ENCODE measurements at places on chromosomes 5 and 9.
A peak's percentile ranks its signal among the peaks of the same experiment; 100 is the strongest.

- no peak for DNase-seq
These were observed 159.2 kb upstream of the RAI14 start for GRCh38 chr5:34496701-34497469.

DNA sequence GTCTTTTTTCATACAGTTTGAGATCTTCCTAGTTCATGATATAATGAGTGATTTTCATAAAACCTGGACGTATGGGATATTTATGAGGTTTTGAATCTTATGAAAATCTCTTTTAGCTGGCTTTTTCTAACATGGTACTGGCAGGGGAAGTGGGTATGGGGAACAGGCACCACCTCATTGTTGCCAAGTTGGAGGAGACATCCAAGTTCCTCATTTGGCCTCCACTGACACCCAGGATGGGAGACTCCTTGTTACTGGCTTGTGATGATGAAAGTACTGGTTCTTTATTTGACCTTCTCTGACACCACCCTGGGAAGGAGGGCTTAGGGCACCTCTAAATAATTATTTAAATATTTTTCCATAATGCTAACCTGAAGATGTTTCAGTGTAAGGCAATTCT, 4.0 kb upstream of the TNPO1 start:
- no peak for DNase-seq

DNA sequence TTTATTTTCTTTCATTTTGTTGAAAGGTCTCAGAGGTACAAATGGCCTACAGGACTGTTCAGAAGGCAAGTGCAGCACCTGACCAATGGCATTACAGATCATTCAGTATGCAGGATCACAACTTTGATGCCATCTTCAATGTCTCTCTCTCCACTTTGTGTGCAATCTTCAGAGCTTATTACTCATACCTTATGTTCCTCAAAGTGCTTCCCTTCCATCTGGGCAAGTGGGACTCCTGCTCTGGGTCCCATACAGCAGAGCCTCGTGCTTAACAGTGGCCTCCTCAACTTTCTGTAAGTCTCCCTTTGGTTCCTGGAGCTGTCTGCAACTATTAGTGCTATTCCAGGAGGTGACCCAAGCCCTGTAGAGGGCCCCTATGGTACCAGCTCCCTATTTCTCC, 358.4 kb upstream of the RPS23 start:
- no peak for DNase-seq

DNA sequence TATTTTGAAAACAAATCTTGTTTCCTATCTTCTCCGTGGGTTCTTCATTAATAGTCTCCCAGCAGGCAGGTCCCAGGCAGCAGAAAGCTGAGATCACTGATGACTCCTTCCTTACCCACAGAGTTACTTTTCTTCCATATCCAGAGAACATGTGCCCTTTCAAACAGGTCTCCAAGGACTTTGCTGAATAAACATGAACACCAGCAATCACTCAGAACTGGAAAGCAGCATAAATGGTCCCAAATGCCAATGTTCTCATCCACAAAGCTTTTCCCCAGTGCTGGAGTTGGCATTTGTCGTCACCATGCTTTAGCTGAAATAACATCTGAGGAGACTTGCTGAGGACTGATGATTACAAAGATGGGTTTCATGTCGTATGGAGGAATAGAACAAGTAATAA, 134.0 kb downstream of the YIPF5 start:
- DNase-seq = no peak

DNA sequence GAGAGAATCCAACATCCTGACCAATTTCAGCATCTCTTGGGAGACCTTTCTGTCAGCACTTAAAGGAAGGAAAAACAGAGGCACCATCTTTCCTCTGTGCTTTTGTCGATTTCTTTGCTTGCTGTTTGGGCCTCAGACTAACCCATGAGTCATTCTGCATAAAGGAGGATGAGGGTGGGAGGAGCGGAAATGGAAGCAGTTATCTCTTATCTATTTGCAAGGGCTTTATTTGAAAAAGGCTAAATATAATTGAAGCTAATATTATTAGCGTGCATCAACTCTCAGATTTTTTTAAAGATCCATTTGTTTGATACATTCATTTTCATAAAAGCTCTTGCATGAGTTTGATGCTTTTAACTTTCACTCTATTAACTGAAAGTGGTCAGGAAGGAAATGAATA, 72.9 kb downstream of the ZNF622 start:
- no peak for DNase-seq

DNA sequence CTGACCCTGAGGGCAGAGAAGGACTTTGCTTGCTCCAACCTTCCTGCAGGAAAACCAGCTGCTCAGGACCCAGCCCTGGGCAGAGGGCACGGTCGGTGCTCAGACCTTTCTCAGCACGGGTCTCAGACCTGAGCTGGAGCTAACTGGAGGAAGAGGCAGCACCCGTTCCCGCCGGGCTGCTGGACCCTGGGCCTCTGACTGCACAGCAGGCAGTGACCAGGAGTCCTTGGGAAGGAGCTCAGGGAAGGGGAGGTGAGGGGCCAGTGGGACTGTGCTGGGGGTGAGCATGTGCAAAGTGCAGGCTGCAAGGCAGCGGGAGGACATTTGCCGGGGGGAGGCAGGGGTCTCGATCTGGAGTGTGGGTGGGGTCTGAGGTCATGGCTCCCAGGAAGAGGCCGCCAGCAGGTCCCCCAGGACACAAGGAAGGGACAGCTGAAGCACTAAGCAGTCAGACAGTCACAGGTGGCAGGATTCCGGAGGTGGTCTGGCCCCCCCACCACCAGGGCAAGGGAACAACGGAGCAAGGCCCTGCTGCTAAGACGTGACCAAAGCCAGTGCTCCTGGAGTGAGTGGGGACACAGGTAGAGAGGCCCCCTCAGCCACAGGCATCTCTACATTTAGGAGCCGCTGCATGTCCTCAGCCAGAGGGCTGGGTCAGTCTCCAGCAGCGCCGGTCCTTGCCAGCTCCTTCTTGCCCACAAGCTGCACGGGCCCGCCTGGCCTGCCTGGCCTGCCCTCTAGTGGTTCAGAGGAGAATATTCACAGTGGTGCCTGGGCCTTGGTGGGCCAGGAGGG, 4.8 kb upstream of the DPM2 start:
- DNase-seq = peak; percentile 39

- no peak for DNase-seq
These were observed 58.7 kb upstream of the SPATA31C2 start for GRCh38 chr9:88197016-88197415.

DNA sequence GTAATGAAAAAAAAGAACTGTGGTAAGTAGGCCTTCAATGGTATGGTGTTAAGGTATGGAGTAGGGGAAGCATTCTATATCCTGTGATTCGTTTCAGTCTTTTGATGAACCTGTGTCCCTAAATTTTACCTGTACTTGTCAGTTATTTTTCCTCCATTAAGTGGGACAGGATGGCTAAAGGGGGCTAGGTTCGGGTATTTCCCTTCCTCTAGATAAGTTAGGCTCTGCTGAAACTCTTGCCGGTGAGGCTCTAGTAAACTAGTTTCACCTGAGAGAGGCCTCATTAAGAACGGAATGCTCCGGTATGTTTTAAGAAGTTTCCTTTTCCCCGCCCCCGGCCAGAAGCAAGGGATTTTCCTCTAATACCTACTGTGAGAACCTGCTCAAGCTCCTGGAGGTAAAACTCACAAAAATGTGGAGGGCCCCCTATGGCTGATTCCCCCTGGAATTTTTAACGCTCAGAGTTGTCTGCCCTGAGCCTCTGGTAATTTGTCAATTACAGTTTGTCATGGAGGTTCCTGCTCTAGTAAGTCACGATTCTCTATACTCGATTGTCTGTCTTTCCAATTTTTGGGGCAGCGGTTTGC, 87.7 kb downstream of the MACIR start:
- DNase-seq = no peak

DNA sequence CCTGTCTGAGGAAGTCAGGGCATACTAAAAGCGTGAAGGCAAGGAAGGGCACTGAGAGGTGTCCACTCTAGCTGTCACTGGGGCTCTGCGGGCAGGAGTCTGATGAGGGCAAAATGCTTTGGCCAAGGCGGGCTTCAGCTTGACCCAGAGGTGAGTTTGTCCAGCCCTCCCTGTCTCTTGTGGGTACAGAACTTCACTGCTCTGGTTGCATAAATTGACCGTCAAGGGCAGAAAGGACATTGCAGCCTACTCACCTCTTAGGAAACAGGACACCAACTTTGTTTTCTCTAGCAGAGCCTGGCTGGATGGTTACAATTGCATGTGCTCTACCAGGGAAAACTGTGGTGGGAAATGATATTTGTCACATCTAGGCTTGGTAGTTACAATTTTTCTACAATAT, 170.9 kb downstream of the TMEM38B start:
- DNase-seq = no peak

- no peak for DNase-seq
These were observed 6.1 kb upstream of the AP3B1 start for GRCh38 chr5:78300464-78301045.

DNA sequence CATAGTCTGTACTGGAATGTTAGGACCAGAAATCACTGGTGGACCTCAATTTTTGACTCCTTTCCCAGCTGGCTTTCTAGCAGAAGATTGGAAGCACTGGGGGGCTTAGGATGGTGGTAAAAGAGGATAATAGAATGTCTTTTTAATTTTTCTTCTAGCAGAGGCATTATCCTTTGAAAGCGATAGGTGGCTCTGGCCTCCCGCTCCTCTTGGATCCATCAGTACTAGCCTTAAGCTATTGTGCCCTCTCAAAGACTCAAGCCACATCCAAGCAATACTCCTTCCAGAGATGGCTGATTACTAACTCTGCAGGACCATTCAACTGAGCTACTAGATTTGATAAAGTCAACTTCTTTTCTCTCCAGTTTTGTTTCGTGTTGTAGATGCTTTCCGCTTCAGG, 610.6 kb downstream of the CDH12 start:
- DNase-seq = no peak

Data from activated CD4-positive, alpha-beta T cell treated with anti-CD3 and anti-CD28 coated beads for 24 hours (primary cell).